CD4-positive, alpha-beta T cell treated with Interleukin-2 at 100 ng/mL for 4 hours (primary cell): ENCODE measurements at places on chromosomes 11 and 22.

- DNase-seq: no peak
Measured at GRCh38 chr22:46976598-46976997, 214.1 kb downstream of the TBC1D22A start.

DNA sequence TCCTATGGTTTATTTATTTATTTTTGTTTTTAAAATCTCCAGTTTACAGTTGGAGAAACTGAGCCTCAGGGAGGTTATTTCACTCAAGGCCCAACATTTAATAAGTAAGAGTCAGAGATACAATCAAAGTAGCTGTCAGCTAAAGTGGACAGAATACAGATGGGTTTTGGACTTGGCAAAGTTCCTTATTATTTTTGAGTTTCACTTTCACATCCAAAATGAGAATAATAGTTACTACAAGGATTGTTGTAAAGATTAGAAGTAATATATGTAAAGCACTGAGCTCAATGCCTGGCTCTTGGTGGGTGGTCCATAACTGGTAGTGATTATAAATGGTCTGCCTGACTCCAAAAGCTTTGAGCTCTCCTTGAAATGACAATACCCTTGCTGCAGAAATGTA is 87.5 kb upstream of the SESN3 start:
- DNase-seq: no peak

- DNase-seq: no peak
Measured at GRCh38 chr11:35511666-35512065, 13.8 kb downstream of the PAMR1 start.

- DNase-seq: no peak
Measured at GRCh38 chr11:91081440-91082043, 858.7 kb upstream of the CHORDC1 start.

DNA sequence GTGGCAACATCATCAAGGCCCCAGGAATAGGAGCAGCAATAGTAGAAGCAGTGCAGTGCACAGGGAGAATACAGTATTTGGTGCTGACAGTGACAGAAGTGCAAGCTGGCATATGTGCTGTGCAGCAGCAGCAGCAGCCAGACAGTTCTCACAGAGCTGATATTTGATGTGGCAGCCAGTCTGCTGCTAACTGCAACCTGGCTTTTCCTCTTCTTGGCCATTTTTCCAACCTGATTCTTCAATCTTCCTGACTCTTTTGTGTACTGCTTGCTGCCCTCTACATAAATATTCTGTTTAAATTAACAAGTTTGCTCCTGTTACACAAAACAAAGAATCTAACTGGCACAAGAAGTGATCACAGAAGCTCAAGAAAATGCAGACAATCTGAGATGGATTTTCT is 102.0 kb downstream of the CASP12 start:
- DNase-seq: no peak

GRCh38 chr11:68835749-68836148 is 6.0 kb downstream of the CPT1A start:
- no peak for DNase-seq

DNA sequence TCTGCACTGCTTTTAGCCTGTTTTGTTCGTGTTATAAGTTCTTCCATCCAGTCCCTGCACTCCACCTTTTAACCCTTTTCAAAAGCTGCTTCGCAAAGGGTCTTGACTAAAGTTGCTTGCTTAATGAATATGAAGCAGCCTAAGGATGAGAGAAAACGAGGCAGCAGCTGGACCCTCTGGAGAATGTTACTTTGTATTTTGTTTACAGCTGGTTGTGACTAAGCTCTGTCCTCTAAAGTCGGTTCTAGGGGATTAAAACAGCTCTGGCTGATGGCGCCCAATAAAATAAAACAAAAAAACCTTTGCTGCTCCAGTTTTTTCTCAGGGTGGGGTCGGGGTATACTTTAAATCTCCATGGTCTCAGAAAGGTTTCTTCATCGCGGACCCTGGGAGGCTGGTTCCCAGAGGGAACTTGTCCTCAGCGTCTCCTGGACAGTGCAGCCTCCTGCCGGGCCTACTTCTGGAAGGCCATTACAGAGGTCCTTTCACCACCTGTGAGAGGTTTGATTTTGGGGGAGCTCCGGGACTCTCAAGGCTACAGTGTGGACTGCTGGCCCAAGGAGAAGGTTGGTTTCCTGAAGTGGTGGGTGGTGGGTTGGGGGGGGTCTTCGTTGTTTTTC is 836 bp upstream of the RBM4 start:
- DNase-seq: no peak

- no peak for DNase-seq
Measured at GRCh38 chr11:112225753-112226061, 521 bp upstream of the PTS start.

DNA sequence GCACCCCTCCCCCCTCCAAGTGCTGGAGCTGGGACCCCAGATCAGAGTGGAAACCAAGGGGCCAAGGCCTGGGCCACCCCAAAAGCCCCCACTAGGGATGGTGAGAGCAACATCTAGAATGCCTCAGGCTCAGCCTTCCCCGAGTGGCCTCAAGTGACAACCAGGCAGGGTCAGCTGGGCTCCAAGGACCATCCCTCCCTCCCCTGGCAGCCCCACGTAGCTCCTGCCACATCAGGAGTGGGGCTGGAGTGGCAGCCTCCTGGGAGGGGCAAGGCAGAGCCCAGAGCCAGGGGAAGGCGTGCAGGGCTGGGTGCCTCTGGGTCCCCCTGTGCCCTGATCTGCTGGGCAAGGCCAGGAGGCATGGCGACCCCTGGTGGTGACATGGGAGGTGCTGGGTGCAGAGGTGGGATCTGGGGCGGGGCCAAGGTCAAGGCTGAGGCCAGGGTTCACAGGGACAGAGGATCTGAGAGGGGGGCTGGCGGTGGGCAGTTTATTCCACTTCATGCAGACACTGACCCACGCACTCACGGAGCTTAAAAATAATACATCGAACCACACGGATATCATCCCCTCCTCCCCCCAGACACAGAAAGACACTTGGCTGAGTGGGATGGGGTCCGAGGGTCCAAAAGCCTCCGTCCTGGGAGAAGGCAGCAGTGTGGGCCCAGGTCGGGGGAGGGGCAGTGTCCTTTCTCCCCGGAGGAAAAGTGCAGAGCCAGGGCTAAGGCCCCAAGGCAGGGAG is 15.8 kb upstream of the EHD1 start:
- DNase-seq: peak; percentile 89

DNA sequence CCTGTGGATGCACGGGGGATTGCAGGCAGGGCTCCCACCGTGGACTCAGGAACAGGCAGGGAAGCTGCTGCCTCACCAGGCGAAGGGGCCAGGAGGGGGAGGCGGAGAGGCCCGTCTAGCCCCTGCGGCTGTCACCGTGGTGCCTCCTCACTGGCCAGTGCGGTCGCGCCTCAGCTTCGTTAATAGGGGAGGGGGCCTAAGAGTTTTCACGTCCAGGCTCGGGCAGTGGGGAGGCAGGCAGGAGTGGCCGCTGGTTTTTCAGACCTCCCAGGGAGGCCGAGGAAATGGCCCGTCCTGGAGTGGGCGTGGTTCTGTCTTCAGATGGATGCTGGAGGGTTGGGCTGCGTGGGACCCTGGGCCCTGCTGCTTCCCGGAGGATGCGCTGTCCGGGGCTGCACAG is 91.1 kb upstream of the B3GAT1 start:
- DNase-seq: no peak

- DNase-seq: peak; percentile 38
Measured at GRCh38 chr11:61294717-61295595, at the start of gene VWCE. Gene VWCE (minus strand): TSS chr11:61295316. CDS start chr11:61295037, 279 bp downstream.

- no peak for DNase-seq
Measured at GRCh38 chr22:43537019-43537585, 125.3 kb downstream of the MPPED1 start.

DNA sequence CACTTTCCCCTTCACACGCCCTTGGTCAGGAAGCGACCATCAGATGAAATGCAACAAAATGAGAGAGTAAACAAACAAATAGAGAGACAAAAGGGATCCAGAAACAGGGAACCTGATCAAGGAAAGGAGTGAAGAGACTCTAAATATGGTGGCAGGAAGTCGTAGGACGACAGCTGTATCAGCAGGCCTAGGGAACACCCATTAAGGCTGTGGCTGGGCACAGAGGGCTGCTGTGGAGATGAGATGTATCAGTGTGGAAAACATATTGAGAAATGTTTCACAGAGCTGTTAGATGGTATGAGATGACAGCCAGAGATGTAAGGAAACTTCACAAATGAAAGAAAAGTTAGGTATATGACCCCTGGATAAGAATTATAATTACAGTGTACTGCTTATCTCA is 155.8 kb upstream of the MTMR2 start:
- DNase-seq: no peak

- no peak for DNase-seq
Measured at GRCh38 chr11:62575156-62575555, 1.5 kb upstream of the EEF1G start.

GRCh38 chr11:109704432-109704831 is 282.4 kb downstream of the C11orf87 start:
- no peak for DNase-seq

DNA sequence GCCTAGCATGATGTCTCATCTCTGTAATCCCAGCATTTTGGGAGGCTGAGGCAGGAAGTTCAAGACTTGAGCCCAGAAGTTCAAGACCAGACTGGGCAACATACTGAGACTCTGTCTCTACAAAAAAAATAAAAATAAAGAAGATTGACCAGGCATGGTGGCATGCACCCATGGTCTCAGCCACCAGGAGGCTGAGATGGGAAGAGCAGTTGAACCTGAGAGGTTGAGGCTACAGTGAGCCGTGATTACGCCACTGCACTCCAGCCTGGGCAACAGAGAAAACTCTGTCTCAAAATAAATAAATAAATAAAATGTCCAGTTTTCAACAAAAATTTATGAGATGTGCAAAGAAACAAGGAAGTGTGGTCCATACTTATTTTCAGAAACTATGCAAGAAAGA is 28.3 kb downstream of the EFCAB6 start:
- no peak for DNase-seq

- no peak for DNase-seq
Measured at GRCh38 chr11:62917906-62918502, 3.2 kb downstream of the CHRM1 start.

GRCh38 chr11:75563978-75564552 is 2.0 kb downstream of the SERPINH1 start:
- DNase-seq: no peak

- DNase-seq: no peak
Measured at GRCh38 chr11:117579161-117579560, 217.9 kb downstream of the DSCAML1 start.

DNA sequence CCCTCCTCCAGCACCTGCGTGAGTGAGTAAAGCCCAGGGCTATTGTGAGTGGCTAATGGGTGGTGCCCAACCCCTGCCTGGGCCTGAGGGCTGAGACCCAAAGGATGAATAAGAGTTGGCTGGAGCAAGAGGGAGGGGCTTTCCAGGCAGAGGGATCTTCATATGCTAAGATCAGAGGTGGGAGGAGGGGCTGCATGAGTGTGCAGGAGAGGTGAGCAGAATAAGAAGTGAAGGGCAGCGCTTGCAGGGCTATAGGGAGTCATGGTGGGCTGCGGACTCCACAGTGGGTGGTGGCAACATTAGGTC is 3.9 kb downstream of the EMID1 start:
- DNase-seq: no peak

GRCh38 chr22:23245799-23246136 is 65.5 kb downstream of the BCR start:
- no peak for DNase-seq

- DNase-seq: no peak
Measured at GRCh38 chr22:32375678-32376450, 18.2 kb downstream of the RFPL3 start.

- no peak for DNase-seq
Measured at GRCh38 chr11:81070948-81071347, 1630.1 kb upstream of the TENM4 start.

- no peak for DNase-seq
Measured at GRCh38 chr11:95248666-95249467, 17.9 kb upstream of the SESN3 start.

GRCh38 chr22:47381240-47381639 is 618.8 kb downstream of the TBC1D22A start:
- no peak for DNase-seq

GRCh38 chr11:134781380-134781866 is 369.4 kb upstream of the B3GAT1 start:
- no peak for DNase-seq

- DNase-seq: no peak
Measured at GRCh38 chr11:93089474-93090102, 108.2 kb downstream of the SLC36A4 start.

DNA sequence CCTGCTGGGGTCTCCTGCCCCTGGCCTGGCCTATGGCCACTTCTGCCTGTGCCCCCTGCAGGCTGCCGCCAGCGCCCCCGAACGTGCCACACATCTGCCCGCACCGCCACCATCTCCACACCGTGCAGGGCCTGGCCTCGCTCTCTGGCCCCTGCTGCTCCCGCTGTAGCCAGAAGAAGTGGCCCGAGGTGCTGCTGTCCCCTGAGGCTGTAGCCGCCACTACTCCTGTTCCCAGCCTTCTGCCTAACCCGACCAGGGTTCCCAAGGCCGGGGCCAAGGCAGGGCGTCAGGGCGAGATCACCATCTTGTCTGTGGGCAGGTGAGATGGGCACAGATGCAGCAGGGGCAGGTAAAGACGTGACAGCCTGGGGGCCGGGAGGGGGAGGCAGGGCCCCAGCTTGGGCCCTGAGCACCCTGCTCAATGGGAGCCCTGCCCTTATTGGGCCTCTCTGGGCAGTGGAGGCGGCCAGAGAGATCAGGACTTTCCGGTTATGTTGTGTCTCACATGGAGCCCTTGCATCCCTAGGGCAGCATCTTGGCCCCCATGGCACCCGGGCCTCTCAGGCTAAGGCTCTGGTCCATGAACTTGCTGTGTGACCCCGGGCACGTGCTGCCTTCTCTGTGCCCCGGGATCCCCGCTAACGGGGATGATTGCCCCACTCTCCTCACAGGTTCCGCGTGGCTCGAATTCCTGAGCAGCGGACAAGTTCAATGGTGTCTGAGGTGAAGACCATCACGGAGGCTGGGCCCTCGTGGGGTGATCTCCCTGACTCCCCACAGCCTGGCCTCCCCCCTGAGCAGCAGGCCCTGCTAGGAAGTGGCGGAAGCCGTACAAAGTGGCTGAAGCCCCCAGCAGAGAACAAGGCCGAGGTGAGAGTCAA is 18.5 kb downstream of the RELT start:
- DNase-seq: no peak

- DNase-seq: no peak
Measured at GRCh38 chr22:46081036-46081830, 69.1 kb upstream of the PPARA start.

DNA sequence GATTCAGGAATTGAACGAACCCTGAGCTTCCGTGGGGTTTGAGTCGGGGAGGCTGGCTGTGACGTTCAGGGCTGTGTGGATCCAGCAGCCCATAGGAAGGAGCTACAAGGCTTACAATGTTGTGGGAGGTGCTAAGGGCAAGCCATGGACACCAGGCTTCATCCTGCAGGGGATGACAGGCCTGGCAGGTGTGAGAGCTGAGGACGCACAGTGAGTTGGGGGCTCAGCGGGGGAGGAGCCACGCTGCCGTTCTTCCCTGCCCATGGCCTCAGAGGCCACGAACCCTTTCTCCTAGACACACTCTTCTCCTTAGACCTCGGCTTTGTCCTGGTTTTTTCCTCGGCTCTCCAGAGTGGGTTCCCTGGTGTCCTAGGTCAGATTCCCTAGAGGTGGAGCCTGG is 113.3 kb upstream of the SLC22A12 start:
- DNase-seq: no peak
